ENCODE measurements at places on chromosomes 2 and 18.

- peak; percentile 53 for DNase-seq
Measured at GRCh38 chr2:234003972-234004617, 46.4 kb upstream of the SPP2 start.

- DNase-seq: no peak
Measured at GRCh38 chr2:108918941-108919341, 70.1 kb downstream of the EDAR start.

DNA sequence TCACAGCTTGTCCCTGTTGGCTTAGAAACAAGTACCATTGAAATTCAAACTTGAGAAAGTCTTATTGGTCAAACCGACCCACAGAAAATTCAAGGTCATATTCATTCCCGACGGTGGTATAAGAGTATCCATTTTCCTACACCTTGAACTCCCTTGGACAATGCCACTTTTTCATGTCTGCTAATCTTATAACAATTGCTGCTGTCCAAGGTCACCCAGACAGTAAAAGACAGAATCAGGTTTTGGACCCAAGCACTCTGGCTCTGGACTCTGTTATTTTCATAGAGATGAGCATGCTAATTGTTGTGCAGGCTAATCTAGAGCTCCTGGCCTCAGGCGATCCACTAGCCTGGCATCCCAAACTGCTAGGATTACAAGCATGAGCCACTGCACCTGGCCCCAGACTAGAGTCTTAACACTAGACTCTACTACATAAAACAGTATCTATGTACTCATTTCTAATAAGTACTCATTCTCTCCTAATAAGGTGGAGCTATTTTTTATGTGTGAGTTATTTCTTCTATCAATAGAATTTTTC is 57.8 kb downstream of the C2orf76 start:
- no peak for DNase-seq

DNA sequence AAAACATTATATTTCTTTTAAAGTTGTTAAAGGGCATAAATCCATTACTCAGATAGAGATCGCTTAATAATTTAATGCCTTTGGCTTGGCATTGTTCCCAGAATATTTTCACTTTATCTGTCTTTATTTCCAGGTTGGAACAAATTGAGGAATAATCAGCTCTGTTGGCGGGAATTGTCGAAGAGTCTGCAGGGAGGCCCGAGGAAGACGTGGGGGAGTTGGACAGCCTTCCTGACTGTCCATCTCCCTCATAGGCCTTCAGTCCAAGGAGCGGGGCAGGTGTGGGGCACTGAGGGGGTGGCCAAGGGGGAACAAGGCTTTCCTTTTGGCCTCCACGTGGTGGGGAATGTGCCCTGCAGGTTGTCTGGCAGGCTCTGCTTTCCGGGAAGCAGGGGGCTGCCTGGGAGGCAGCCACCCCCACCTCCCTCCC is 179.6 kb downstream of the ZBTB7C start:
- DNase-seq: no peak

GRCh38 chr2:189569295-189569910 is 11.2 kb downstream of the SLC40A1 start:
- DNase-seq: no peak

DNA sequence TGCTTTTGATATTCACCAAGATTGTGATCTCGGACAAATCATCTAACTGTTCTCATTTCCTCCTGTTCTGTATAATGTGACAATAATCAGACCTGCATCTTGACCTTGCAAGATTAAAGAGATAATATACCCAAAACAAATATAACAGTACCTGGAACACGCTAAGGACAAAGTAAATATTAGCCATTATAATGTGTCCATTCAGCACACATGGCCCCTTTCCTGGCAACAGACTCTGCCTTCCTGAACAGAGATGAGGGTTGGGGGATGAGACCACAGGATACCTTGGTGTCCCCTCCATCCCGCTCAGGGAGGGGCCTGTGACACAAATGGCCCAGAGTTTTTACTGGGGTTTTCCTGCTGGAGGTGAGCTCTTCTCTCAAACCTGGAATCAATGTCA is 143.4 kb upstream of the SERPINE2 start:
- no peak for DNase-seq

DNA sequence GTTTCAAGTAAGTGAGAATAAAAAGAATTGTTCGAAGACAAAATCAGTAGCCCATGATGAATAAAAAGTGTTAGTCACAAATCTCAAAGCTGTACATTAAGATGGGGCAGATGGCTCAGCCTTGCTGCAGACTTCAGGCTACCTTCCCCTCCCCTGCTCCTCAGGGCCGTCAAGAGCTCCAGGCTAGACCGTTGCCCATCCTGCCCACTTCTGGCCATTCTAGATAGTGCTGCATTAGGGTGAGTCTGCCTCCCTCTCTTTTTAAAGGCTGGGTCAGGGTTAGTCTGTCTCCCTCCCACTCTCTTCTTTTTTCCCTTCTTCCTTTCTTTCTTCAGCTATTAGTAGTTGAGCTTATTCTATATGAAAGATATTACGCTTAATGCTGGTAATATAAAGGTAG is 86.0 kb downstream of the MAPRE2 start:
- DNase-seq: no peak

GRCh38 chr2:18788592-18788991 is 199.2 kb upstream of the NT5C1B start:
- DNase-seq: no peak

- DNase-seq: no peak
Measured at GRCh38 chr2:215723631-215724011, 287.8 kb upstream of the FN1 start.

GRCh38 chr18:3810296-3810695 is 360.3 kb downstream of the TGIF1 start:
- DNase-seq: no peak
